ENCODE measurements at places on chromosomes 7 and 10. TPM values are rescaled to one million over a fixed set of nuclear protein-coding genes. Genes with fewer than 3 reads are reported as not detected.

GRCh38 chr7:8105449-8106095, 137.0 kb downstream of the GLCCI1 start:
- DNase-seq, result no peak

GRCh38 chr7:129664029-129665012, 52.8 kb downstream of the NRF1 start:
- DNase-seq, result no peak

- no peak for DNase-seq
These were observed 250.7 kb upstream of the ZNF32 start for GRCh38 chr10:43899224-43899959.

Gene GPR158
- total RNA-seq, result 0.19 TPM

Gene PRF1
- total RNA-seq, result not detected
